ENCODE measurements at places on chromosomes 7 and 10.
A peak's percentile ranks its signal among the peaks of the same experiment; 100 is the strongest.

DNA sequence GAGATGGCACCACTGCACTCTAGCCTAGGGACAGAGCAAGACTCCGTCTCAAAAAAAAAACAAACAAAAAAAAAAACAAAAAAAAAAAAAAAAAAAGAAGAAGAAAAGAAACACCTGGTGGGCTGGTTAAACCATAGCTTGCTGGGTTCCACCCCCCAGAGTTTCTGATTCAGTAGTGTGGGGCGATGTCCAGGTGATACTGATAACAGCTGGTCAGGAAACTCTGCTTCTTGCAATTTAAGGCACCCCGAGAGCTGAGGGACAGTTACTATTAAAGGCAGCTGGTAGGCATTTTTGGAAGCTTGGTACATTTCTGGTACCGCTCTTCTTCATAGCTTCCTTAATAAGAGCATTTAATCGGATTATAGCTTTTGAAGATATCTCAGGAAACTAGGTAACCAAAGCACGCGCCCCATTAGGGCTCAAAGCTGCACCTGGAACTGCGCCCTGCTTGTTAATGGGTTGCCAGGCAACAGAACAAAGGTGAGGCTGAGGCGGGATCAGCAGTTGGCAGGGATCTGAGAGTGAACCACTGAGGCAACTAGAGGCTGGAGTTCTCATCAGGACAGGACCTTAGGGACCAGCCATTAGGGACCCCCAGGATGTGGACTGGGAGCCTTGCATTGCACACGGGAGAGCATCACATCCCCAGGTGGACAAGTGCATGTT lies 6.5 kb upstream of the SDK1 start:
- no peak for DNase-seq

DNA sequence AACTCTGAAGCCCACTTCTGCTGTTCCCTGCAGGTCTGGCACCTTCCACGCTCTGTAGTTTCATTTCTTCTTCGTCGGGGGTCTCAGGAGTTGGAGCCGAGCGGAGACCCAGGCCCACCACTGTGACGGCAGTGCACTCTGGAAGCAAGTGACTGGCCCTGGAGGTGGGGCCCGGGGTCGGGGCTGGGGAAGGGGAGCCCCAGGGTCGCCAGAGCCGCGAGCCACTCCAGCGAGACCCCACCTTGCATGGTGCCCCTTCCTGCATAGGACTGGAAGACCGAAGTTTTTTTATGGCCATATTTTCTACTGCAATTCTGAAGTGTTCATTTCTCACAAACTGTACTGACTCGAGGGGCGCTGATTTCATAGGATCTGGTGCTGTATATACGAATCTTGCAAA lies 172.8 kb downstream of the CCDC3 start:
- DNase-seq = no peak

DNA sequence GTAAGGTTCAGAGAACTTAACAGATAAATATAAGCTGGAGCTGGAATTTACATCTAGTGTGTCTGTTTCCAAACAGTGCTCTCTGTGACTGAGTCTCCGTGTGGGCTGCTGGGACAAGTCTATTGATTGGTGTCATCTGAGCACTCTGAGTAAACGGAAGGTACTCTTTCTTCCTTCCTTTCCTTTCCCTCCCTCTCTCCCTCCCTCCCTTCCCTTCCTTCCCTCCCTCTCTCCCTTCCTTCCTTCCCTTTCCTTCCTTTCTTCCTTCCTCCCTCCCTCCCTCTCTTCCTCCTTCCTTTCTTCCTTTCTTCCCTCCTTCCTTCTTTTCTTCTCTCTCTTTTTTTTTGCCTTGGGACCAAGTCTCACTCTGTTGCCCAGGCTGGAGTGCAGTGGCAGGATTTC lies 61.8 kb downstream of the ANKRD61 start:
- no peak for DNase-seq

GRCh38 chr10:100370714-100371481 lies 23.9 kb downstream of the SCD start:
- no peak for DNase-seq

DNA sequence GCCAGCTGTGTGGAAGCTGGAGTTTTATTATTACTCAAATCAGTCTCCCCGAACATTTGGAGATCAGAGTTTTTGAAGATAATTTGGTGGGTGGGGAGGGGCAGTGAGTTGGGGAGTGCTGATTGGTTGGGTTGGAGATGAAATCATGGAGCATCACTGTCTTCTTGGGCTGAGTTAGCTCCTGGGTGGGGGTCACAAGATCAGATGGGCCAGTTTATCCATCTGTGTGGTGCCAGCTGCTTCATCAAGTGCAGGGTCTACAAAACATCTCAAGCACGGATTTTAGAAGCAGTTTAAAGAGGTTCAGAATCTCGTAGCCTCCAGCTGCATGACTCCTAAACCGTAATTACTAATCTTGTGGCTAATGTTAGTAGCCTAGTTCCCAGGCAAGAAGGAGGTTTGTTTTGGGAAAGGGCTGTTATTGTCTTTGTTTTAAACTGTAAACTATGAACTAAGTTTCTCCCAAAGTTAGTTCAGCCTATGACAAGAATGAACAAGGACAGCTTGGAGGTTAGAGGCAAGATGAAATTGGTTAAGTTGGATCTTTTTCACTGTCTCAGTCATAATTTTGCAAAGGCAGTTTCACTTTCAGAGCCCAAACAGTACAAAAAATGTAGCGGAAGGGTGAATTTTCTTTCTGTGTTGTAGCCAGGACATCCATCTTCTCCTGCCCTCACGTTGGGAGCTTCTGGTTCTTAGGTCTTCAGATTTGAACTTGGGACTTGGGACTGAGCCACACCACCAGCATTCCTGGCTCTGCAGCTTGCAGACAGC lies 43.1 kb downstream of the KLF6 start:
- DNase-seq = no peak

DNA sequence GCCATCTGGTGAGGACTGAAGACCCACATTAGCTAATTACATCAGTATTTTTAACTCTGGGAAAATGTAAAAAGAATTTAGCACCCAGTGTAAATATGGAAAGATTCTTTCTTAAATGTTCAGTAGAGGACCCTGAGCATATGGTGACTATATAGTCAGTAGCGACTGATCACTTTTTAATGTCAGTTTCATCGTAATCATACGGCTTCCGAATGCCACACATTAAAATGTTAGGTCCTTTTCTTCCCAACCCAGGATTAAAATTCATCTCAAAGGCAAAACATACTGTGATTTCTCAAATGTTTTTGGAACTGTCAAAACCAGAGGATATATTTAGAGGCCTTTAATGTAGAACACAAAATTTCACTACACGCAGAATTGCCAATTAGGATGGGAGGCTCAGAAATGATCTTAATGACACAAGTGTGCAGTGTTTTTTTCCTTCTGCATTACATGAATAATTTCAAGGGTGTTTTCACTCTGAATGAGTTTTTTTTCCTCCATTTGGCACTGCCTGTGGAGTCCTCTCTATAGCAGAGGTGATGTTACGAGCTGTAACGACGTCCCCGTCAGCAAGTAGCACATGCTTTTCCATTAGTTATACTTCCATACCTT lies 382.7 kb downstream of the PAXIP1 start:
- DNase-seq = no peak

GRCh38 chr10:49058463-49059255 lies 56.7 kb downstream of the VSTM4 start:
- DNase-seq = no peak

DNA sequence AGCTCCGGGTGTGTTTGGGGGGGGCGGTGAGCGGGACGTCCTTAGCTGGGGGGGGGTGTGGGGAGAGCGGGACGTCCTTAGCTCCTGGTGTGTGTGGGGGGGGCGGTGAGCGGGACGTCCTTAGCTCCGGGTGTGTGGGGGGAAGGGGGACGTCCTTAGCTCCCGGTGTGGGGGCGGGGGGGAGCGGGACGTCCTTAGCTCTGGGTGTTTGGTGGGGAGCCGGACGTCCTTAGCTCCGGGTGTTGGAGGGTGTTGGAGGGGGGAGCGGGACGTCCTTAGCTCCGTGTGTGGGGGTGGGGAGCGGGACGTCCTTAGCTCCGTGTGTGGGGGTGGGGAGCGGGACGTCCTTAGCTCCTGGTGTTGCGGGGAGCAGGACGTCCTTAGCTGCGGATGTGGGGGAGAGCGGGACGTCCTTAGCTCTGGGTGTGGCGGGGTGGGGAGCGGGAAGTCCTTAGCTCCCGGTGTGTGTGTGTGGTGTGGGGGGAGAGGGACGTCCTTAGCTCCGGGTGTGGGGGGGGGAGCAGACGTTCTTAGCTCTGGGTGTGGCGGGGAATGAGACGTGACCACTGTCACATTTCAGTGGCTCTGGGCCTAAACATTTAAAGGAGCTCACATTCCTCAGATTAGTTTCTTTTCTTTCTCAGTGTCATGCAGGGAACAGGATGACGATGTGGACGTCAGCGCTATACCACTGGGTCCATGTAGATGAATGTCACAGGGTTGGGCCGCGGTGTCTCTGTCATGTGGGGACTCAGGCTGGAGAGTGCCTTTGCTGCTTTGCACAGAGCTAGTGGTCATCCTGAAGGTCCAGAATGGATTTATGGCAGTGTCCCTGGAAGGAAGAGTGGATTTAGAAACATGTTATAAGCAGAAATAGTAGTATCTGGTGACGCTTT lies 7.5 kb downstream of the DYNC2I1 start:
- DNase-seq = peak; percentile 73

- no peak for DNase-seq
Measured at GRCh38 chr10:63689768-63690167, 168.6 kb downstream of the REEP3 start.

DNA sequence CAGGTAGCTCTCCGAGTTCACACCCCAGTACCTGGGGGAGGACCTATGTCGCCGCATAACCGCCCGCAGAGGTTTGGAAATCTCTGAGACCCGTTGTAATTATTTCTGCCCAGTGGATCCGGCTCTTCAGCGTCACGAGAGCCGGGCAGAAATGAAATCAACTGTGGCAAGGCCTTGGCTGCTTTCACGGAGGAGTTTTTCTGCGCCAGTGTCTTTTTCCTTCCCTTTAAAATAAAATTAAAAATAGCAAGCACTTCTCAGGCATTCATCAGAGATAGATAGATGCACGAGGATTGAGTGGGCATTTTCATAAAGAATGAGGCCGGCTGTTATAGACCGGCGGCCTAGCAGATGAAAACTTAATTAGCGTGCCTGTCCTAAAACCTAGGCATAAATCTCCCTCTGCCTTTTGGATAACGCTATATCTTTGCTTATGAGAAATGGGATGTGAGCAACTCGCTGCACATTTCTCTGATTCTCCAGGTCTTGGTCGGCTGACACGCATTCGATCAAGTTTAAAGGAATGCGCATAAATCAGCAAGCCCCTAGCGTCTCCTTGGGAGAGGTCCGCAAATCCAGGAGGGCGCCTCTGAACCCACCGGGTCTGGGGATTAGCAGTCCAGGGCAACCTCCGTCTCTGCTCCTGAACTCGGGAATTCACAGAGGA lies 6.4 kb downstream of the HOXA13 start:
- no peak for DNase-seq

GRCh38 chr10:115936926-115937767 lies 335.9 kb downstream of the GFRA1 start:
- DNase-seq = no peak

GRCh38 chr7:93715234-93715633 lies 140.7 kb upstream of the CALCR start:
- peak; percentile 21 for DNase-seq

DNA sequence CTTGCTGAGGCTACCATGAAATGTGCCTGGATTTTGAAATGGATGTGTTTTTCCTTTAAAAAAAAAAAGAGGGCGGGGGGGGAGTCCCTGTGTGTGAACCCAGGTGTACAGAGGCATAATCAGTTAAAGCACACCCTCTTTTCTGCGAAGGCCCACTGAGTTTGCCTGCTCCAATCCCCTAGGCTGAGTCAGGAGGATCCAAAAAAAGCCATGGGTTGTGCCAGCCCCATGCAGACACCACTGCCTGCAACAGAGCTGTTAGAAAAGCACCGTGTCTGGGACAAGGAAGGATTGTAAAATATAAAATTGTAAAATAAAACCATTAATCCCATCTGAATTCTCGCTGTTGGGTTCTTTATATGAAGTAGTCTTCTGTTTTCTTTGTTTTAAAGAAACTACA lies 217.9 kb downstream of the ADAM12 start:
- DNase-seq = no peak

DNA sequence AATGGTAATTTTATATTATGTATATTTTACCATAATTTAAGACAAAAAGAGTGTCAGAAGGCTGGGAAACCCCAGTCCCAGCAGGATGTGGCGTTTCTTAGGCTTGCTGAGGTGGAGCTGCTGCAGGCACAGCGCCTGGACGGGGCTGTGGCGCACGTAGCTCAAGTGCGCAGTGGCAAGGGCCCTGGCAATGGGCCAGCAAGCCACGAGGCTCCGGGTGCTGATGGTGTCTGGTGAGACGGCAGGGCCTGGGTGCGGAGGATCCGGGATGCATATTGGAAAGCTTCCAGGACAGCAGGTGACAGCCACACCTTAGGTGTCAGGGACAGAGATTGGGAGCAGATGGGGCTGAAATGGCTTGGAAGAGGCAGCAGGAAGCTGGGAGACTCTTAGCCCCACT lies 37.2 kb downstream of the CLEC2L start:
- no peak for DNase-seq

DNA sequence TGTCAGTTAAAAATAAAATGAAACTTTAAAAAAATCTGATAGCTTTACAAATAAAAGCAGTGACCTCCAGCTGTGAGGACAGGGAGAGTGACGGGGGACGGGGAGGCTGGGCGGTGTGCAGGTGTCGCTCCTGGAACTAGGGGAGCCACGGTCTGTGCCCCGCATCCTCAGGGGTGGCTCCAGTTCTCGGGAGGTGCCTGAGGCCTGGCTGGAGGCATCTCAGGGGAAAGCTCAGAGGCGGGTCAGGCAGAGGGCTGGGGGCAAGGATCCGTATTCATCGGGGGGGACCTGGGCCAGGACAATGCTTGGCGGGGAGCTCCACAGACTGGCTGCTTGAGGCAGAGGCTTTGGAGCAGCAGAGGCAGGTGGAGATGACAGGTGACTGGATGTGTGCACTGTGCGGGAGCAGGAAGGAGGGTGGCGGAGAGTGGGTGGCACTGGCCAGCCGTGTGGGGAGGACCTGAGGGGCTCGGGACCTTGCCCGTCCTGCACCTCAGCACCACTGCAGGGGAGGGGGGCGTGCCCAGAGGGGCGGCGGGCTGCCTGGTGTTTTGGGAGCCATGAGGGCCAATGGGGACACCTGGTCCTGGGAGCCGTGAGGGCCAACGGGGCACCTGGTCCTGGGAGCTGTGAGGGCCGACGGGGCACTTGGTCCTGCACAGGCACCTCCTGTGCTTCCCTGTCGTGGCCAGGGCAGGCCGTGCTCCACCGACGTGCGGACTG lies 13.2 kb downstream of the PWWP2B start:
- no peak for DNase-seq

- no peak for DNase-seq
Measured at GRCh38 chr7:15874774-15875173, 188.3 kb upstream of the MEOX2 start.

- DNase-seq = no peak
Measured at GRCh38 chr7:47446871-47447466, 134.9 kb downstream of the TNS3 start.

- no peak for DNase-seq
Measured at GRCh38 chr10:125156739-125157480, 3.5 kb downstream of the CTBP2 start.

Data from renal cortex interstitium (tissue), 15 donors.